ENCODE measurements at places on chromosomes 1 and 21.

GRCh38 chr1:91501971-91502671 lies 1.5 kb downstream of the CDC7 start:
- ATAC-seq = no peak

DNA sequence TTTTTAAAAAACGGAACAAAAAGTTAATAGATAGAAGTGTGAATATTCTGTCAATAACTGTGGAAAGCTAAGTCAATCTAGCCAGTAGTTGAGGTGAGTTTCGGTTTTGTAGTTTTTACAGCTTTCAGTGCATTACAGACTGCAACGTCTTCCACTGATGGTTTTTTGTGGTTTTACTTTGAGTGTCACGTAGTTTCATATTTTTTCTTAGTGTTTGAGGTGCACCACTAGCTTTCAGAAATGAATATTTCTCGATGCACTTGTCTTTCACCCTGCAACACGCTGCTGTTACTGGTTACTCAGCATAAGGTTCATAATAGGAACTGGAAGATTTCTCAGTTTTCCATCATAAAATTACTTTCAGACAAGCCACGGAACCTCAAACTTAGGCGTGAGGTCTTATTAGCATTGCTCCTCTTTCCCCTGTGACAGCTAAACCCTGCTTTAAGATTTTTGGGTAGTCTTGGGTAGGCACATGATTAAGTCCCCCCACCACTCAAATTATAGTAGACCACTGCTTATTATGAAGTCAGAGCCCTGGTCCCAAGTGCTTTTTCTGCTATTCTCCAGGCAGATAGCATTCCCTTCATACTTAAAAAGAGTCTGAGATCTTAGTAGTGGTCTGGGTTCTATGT lies 1412.7 kb downstream of the KCNT2 start:
- no peak for ATAC-seq

DNA sequence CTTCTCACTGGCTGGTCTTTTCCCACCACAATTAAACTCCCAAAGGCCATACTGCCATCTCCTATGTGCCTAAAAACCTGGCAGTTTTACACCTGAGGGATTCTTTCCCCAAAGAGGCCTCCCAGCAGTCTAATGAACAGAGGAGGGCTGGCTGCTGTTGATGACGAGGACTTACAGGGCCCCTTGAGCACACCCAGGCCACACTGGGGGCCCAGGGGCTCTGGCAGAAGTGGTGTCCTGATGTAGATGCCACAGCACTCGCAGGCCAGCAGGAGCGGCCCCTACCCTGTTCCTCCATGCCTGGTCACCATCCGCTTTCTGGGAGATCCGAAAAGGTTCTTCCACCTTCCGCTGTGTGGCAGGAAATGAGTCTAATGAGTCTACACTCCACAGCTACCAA lies 24.2 kb downstream of the POFUT2 start:
- no peak for ATAC-seq

GRCh38 chr1:21307210-21307609 lies 16.9 kb upstream of the ECE1 start:
- ATAC-seq = no peak

Measured in gastroesophageal sphincter (tissue), 4 donors.